Ascending aorta (tissue), 2 donors: ENCODE measurements at places on chromosomes 7 and 10. TPM values are rescaled to one million over a fixed set of nuclear protein-coding genes. Genes with fewer than 3 reads are reported as not detected.

DNA sequence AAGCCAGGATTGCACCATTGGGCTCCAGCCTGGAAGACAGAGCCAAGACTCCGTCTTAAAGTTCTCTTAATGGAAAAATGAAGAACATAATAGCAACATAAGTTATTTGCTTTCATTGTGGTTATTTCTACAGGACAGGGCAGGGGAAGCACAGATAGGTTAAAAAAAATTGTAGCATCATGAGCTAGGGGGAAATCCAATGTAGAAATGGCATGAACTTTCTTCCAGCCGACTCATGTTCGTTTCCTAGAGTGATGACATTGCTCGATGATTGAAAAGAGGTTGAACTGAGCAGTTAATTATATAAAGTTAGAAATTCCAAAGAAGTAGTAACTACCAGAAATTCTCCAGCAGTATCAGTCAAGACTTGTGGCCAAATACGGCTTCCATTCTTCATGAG, 64.9 kb downstream of the DAGLB start:
- H3K4me1 ChIP-seq, result peaks cover 26% of the 10 kb centered on the region
- H3K4me3 ChIP-seq, result no peak overlapping the region
- no peak for DNase-seq
- H3K36me3 ChIP-seq, result peaks cover 9% of the 10 kb centered on the region

JAKMIP3 gene
- not detected for total RNA-seq

- DNase-seq, result no peak
- no peaks in the 10 kb centered on the region for H3K27me3 ChIP-seq
- no peak overlapping the region for H3K27ac ChIP-seq
- no peaks in the 10 kb centered on the region for H3K4me1 ChIP-seq
- no peak overlapping the region for H3K4me3 ChIP-seq
Measured at GRCh38 chr10:30694518-30695228, 65.1 kb upstream of the LYZL2 start.

- H3K27me3 ChIP-seq, result no peaks in the 10 kb centered on the region
- H3K4me3 ChIP-seq, result no peak overlapping the region
- H3K27ac ChIP-seq, result no peak overlapping the region
- H3K4me1 ChIP-seq, result no peaks in the 10 kb centered on the region
- no peaks in the 10 kb centered on the region for H3K36me3 ChIP-seq
- no peak for DNase-seq
Measured at GRCh38 chr10:71161425-71161824, 50.9 kb upstream of the UNC5B start.

STEAP4 gene
- 211 TPM for total RNA-seq

DNA sequence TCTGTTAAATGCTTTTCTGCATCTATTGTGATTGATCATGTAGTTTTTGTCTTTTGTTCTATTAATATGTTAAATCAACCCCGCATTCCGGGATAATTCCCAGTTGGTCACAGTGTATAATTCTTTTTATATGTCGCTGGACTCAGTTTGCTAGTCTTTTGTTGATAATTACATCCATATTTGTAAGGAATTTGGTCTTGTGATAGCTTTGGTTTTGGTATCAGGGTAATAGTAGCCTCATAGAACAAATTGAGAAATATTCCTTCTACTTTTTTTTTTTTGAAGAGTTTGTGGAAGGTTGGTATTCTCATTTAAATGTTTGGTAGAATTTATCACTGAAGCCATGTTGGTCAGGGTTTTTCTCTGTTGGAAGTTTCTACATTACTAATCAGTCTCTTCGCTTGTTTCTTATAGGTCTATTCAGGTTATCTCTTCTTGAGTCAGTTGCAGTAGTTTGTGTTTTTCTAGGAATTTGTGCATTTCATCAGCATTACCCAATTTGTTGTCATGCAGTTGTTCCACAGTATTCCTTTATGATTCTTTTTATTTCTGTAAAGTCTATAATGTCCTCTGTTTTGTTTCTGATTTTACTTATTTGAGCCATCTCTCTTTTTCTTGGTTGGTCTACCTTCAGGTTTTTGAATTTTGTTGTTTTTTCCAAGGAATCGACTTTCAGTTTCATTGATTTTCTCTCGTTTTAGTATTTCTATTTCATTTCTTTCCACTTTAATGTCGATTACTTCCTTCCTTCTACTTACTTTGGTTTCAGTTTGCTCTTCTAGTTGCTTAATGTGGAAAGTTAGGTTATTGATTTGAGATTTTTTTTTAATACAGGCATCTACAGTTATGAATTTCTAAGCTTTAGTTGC, 64.6 kb upstream of the GJD4 start:
- DNase-seq, result no peak
- H3K27me3 ChIP-seq, result no peaks in the 10 kb centered on the region
- H3K4me3 ChIP-seq, result no peak overlapping the region
- H3K4me1 ChIP-seq, result no peaks in the 10 kb centered on the region
- H3K27ac ChIP-seq, result no peak overlapping the region
- H3K36me3 ChIP-seq, result peaks cover 6% of the 10 kb centered on the region
